Hepatic stellate cell (primary cell): ENCODE measurements at places on chromosomes 1 and 21.

- no peak for DNase-seq
Measured at GRCh38 chr21:40331172-40331571, 463.9 kb downstream of the PCP4 start.

- DNase-seq = no peak
Measured at GRCh38 chr1:203048555-203049051, 22.3 kb downstream of the PPFIA4 start.

GRCh38 chr1:12031039-12031980, 12.0 kb downstream of the MIIP start:
- DNase-seq = peak; percentile 70

- DNase-seq = no peak
Measured at GRCh38 chr1:202213361-202214088, 19.9 kb downstream of the LGR6 start.

DNA sequence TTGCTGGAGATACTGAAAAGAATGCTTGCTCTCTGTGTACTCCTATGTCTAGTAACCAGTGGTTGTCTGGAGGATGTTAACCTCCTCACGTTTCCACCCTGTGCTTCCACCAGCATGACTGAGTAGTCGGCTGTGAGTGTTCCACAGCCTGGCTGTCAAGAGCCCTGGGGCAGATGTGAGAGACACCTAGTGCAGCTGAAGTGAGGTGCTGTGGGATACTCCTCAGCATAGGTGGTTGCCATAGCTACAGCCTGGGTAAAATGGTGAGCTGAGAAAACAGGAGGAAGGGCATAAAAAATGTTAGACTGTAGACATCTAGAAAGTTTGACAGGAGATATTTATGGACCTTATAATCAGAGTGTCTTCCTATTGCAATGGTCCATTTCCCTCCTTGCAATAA, 15.8 kb downstream of the IVL start:
- DNase-seq = no peak

DNA sequence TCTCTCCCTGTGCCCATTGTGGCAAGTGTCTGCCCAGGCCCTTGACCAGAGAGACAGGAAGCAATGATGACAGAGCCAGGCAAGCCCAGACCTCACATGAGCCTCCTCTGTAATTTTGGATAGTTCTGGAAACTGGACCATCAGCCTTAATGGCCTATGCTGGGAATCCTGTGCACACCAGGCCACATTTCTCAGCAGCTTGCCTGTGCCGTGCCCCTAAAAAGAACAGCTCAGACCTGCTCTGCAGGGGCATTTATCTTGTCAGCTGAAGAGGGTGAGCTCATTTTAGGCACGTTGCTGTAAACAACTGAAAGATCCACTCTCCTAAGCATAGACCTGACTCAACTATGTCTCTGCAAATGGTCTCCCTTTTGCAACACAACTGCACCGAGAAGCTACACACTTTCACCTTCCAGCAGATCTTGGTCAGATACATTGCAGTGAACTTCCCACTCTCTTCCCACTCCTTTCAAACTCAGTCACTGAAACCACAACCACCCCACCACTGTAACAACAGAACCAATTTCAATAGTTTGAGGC, 53.5 kb upstream of the BACH1 start:
- no peak for DNase-seq

GRCh38 chr1:8377271-8377981, 59.5 kb downstream of the SLC45A1 start:
- no peak for DNase-seq

GRCh38 chr1:31531177-31531999, 44.9 kb upstream of the TINAGL1 start:
- no peak for DNase-seq

GRCh38 chr21:23930565-23930964, 1676.7 kb downstream of the MRPL39 start:
- DNase-seq = no peak

GRCh38 chr1:219676012-219676765, 63.3 kb upstream of the ZC3H11B start:
- DNase-seq = no peak

- no peak for DNase-seq
Measured at GRCh38 chr1:202951437-202951836, 6.7 kb downstream of the ADIPOR1 start.

- DNase-seq = no peak
Measured at GRCh38 chr1:116503546-116504307, 67.1 kb downstream of the CD58 start.

GRCh38 chr1:235024711-235025421, 103.8 kb downstream of the TOMM20 start:
- no peak for DNase-seq

DNA sequence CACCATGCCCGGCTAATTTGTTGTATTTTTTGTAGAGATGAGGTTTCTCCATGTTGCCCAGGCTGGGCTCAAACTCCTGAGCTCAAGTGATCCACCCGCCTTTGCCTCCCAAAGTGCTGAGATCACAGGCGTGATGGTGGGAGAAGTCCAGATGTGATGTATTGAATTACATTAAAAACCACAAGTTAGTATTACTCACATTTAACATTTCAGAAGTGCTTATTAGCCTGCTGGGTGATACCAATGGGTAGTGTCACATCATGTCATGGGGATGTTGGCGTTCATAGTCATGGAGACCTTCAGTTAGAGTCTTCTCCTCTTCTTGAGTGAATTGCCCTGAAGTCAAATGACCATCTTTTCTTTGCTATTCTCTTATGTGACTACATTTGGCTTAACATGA, 63.6 kb upstream of the VAMP3 start:
- no peak for DNase-seq

GRCh38 chr1:157597959-157598667, at the start of gene FCRL4:
Gene FCRL4 (minus strand): TSS chr1:157598085. CDS start chr1:157597944, 141 bp downstream.
- DNase-seq = no peak

GRCh38 chr1:233166896-233167295, 128.6 kb downstream of the PCNX2 start:
- DNase-seq = no peak

DNA sequence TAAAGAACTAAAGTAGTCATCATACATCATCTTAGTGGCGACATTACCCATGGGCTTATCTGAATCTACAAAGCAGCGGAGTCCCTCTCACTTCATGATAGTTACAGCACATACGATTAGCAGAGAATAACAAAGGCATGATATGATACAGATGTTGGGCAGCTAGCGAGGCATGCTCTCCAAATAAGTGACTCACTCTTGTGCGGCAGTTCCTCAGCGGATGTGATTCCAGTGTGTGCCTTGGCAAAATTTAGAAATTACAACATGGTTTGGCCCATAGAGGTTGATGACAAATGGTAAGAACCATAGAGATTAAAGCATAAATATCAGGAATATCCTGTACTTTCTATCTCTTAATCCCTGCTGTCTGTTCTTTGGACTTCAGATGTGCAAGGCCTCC, 48.1 kb upstream of the PAXBP1 start:
- peak; percentile 28 for DNase-seq

GRCh38 chr1:207058252-207058651, 5.2 kb downstream of the PFKFB2 start:
- no peak for DNase-seq

DNA sequence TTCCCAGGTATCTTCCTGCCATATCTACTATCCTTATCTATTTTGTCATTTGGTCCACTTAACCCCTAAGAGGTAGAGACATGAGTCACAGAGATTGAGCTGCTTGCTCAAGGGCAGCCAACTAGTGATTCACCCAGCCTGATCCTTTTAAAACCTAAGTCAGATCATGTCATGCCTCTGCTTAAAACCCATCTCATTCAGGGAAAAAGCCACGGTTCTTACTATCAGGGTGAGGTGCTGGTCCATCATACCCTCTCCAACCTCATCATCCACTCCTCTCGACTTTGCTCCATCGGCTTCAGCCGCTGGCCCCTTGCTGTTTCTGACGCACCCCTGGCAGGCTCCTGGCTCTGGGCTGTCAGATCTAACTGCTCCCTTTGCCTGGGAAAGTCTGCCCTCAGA, 14.4 kb upstream of the PPP1R15B start:
- no peak for DNase-seq

DNA sequence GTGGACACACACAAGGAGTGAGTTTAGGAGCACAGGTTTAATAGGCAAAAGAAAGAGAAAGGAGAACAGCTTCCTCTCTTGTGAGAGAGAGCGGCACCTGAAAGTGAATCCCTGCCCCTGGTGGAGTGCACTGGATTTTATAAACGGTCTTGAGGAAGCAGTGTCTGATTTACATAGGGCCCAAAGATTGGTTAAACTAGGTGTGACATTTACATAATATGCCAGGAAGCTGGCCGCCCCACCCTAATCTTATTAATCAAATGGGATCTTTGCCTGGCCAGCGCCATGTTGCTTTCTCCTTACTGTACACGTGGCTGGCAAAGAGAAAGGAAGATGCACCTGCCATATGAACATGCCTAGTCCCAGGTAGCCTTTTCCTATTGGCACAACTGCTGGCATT, 38.7 kb downstream of the CFH start:
- DNase-seq = no peak

DNA sequence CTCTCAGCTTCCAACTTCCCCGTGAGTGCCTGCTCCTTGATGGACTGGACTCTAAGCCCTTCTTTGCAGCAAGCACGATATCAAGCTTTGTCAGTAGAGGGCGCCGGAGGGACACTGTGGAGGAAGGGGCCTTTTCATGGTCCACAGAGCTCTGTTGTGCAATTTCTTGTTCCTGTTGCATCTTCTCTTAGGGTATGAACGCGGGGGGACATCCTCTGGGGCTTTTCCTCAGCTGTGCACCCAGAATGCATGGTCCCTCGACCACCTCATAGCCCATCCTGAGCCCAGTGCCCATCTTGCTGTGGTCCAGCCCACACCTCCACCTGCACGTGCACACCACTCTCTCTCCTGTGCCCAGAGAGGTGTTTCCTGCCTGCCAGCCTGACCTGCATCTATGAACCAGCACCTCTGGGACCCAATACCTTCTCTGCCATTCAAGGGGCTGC, 556.8 kb downstream of the PTPRU start:
- DNase-seq = peak; percentile 69
